Trophoblast cell (in vitro differentiated cells and primary cell): ENCODE measurements at places on chromosomes 5 and 9.
A peak's percentile ranks its signal among the peaks of the same experiment; 100 is the strongest.

DNA sequence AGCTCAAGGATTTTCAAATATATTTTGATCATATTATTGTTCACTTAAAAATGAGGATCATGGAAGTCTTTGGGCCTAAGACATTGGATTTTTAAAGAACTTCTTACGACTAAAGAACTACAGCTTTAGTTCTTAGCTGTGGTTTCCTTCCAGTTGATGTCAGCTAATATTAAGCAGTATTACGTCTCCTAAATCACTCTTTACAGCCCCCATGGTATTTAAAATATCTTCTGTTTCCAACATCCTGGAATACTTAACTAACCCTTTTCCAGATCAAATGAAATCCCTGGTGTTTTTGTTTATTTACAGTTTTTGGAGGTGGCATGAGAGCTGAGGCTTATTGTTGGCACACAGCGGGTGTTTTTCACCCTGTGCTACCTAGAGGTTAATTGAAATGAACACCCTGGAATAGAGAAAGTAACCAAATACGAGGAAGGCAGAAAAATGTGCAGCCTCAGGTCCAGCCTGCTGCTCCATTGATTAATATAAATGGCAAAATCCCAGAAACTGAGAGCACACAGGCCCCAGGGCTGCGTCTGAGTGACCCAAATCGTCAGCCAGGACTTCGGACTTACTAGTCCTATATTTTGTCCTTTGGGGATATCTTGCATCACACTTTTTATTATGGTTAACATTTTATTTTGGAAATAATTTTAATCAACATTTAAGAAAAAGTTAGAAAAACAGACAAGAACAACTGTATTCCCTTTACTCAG lies 52.3 kb upstream of the ICE1 start:
- DNase-seq: no peak

GRCh38 chr5:168219515-168220410 lies 71.7 kb upstream of the WWC1 start:
- peak; percentile 86 for DNase-seq

DNA sequence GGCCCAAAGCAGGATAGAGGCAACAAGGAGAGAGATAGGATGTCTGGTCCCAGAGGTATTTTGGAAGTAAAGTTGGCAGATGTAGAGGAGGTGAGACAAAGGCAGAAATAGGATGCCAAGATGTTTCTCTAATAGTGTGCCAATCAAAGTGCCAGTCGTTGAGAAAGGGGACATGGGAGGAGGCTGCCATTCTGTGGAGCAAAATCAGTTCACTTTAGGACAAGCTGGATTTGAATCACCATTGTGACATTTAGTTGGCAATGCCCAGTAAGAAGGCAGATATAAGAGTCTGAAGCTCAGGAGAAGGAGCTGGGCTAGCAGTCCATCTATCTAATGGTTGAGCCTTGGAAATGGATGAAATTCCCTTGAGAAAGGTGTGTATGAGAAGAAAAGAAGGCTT lies 53.8 kb downstream of the ADRB2 start:
- no peak for DNase-seq

DNA sequence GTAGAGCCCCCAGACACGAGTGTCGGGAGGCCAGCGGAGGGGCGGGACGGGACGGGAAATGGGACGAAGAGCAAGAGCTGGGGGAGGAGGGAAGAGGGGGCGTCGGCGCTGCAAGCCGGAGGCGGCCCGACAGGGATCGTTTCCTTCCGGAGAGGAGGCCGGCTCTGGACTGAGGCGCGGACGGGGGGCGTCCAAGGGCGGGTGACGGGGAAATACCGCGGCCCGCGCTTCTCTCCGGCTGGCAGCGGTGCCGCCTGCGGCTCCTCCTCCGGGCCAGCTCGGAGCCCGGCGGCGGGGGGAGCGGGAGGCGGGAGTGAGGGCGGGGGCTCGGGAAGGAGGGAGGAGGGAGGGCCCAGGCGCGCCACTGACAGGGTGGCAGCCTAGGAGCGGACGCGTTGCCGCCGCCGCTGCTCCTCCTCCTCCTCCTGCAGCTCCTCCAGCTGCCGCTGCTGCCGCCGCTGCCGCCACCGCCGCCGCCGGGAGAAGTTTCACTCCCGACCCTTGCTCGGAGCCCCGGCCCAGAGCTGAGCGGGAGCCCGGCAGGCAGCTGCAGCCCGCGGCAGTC lies at the start of gene CHSY3:
Gene CHSY3, plus strand, starts transcription at position 364 of the 565 bp plus-strand sequence.
- DNase-seq: peak; percentile 70

DNA sequence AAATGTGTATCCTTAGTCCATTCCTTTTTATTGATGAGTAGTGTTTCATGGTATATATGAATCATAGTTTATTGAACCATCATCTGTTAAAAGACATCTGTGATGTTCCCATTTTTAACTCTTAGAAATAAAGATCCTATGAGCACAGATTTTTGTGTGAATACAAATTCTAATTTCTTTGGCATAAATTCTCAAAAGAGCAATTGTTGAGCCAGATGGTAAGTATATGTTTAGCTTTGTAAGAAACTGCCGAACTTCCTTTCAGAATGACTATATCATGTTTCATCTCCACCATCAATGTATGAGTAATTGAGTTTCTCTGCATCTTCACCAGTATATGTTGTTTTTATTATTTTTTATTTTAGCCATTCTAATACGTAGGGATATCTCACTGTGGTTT lies 526.4 kb downstream of the CDH10 start:
- DNase-seq: no peak

GRCh38 chr9:73872701-73873100 lies 624.4 kb upstream of the RORB start:
- DNase-seq: no peak

DNA sequence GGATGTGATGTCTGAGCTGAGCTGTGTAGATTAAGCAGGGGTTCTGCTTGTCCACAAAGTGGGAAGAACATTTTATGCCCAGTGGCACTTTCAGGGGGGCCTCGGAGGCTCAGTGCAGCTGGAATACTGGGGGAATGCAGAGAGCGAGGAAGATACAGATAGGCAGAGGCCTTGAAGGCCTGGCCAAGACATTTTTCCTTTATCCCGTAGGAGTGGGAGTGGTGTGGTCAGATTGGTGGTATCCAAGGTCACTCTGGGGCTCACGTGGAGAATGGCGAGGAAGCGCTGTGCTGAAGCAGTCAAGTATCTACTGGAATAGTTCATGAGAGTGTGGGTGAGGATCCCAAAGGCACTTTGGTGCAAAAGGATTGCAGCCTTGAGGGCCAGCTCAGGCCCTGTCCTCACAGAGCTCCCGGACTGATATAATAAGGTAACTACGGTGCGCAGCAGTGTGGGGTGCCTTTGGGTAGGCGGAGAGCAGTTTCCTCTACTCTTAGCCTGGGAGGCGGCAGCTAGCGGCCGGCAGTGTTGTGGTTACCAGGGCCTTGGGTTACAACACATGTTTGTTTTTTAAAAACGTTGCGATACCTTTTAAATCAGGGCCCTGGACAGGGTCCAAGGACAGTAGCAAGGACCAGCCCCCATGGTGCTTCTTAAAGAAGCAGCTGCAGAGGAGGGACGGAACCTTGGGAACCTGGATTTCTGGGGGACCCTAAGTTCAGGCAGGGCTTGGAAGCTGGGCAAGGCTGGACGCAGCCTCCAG lies 10.8 kb upstream of the CCDC69 start:
- no peak for DNase-seq

GRCh38 chr5:103473725-103474124 lies 88.9 kb downstream of the NUDT12 start:
- no peak for DNase-seq

DNA sequence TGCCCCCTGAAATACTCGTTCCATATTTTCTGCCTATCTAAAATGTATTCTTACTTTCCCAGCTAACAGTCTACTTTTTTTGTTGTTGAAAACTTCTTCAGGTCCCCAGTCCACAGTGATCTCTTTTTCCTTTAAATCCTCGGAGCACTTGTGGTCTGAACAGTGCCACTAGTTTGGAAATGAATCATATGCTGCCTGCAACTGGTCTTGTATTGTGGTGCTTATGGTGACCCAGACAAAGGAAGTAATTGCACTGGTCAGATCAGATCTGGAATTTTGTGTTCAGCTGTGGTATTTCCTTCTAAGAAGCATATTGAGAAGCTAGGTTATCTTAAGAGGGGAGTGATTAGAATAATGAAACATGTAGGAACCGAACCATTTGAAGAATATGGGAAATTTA lies 2.9 kb downstream of the UNC13B start:
- DNase-seq: no peak

DNA sequence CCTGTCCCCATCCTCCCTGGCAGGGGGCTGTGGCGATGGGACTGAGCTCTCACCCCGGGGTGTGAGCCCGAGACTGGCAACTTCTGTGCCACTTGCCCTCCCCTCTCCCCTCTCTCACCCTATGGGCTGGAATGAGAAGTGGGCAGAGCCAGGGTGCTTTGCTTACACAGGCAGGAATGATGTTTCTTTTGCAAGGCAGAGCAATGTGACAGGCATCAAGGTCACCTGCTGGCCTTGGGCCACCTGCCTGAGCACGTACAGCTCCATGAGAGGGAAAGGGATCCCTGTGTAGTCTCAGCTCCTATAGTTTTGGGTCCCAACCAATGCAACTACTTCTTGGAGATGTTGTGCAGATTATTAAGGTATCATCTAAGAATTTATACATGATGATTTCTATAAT lies 252.8 kb upstream of the DAP start:
- no peak for DNase-seq

- DNase-seq: no peak
These were observed 133.7 kb upstream of the IQGAP2 start for GRCh38 chr5:76269259-76269931.

DNA sequence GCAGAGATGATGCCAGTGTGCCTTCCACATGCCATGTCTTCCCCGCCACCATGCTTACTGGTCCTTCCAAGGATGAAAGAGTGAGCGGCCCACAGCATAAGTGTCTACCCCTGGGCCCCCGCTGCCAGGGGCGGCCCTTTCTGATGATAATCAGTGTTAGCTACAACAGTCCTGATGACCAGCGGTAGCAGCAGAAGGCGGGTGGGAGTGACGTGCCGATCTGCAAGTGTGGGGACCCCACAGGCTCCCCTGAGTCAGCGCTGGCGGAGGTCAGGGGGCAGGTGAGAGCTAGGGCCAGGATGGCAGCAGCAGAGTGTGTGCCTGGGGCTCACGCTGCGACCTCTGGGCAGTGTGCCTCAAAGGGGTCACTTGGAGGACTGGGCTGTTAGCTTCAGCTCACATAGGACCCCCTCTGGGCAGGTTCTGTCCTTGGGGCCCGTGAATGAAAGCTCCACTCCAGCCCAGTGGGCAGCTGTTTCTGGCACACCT lies 80.4 kb downstream of the HMCN2 start:
- no peak for DNase-seq

DNA sequence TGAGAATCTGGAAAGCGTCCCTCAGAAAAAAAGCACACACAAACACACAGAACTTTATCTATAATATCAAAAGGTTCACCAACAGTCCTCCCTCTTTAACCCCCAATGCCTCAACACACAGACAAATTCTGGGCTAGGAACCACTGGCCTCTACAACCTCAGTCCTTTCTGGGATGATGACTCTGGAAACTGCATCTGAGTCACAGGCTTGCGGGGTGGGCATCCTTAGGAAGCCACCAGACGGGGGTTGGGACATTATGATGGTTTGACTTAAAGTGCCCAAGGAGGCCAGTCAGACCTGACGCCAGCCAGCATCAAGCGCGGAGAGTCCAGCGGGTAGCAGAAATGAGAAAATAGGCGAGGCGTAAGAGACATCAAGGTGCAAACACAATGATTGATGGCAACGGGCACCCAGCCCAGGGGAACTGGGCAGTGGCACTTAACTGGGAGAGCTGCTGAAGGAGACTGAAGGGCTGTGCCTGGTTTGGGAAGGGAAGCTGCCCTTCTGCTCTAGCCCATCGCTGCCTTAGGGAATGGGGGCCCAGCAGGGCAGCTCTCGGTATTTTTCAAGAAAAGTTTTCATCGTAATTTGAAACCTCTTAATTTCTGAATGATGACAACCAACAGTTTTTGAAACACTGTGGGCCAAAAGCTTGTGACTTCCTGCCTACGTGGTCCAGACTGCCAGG lies 20.7 kb downstream of the SPRY4 start:
- no peak for DNase-seq

DNA sequence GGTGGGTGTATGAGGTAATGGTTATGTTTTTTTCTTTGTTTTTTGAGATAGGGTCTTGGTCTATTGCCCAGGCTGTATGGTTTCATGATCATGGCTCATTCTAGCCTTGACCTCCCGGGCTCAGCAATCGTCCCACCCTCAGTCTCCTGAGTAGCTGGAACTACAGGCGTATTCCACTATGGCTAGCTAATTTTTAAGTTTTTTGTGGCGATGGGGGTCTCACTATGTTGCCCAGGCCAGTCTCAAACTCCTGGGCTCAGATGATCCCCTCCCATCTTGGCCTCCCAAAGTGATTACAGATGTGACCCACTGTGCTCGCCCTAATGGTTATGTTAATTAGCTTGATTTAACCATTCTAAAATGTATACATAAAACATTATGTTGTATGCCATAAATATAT lies 5.6 kb downstream of the CNTLN start:
- DNase-seq: no peak

- no peak for DNase-seq
These were observed 280.8 kb downstream of the CDH10 start for GRCh38 chr5:24363789-24364481.

DNA sequence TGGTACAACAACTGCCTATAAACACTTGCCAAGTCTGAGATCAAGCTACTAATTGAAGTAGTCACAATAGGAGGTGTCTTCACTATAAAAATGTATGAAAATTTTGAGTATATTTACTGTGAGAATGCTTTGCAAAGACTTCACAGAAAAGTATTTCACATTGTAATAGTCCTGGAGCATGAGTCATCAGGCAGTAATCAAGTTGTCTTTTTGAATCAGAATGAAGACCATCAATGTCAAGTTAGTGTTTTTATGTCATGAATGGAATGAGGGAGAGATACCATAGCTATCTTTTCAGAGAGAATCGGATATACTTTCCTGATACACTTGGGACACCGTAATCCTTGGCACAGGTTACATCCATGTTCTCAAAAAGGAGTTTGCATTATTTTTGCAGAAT lies 466.9 kb upstream of the ARRDC3 start:
- no peak for DNase-seq

DNA sequence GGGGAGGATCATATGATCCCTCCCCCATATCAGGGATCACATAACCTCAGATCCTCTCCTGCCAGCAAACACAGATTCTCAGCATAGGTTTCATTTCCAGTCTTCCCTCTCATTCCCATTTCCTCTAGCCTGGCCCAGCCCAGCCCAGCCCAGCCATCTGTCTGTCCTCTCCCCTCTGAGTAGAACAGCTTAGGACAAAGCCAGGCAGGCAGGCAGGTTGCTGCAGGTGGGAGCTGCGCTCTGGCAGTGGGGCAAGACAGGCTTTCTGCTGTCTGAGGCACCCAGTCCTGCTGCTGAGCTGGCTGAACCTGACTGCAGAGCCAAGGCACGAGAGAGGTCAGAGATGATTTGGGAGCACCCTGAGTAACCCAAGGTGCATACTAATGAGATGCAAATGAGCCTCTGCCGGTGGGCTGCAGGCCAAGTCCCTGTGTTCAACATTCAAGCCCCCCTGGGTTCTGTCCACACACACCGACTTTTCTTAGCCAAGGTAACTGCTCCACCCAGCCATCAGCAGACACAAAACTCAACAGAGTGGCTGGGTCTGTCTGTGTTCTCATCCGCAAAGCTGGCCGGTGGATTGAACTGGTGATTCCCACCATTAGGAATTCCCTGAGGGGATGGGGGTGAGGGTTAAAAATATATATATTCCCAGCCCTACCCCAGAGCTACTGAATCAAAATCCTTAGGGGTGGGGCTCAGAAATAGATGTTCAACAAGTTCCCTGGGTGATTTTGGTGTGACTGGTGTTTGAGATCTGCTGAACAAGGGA lies 9.1 kb downstream of the FAT2 start:
- DNase-seq: no peak

GRCh38 chr5:143824851-143825720 lies 13.1 kb downstream of the HMHB1 start:
- peak; percentile 90 for DNase-seq
